Stomach (tissue), 19 donors: ENCODE measurements at places on chromosomes 16 and 17. TPM values are rescaled to one million over a fixed set of nuclear protein-coding genes. Genes with fewer than 3 reads are reported as not detected.

GCGR gene
- total RNA-seq, result not detected

SLC12A3 gene
- not detected for total RNA-seq

CRYBA1 gene
- total RNA-seq, result not detected

SDR42E2 gene
- not detected for total RNA-seq

KRT33A gene
- total RNA-seq, result not detected

C16orf54 gene
- total RNA-seq, result 0.37 TPM

FSCN2 gene
- total RNA-seq, result 21.7 TPM

TBX4 gene
- 0.73 TPM for total RNA-seq

CDRT15 gene
- total RNA-seq, result not detected

KCNG4 gene
- not detected for total RNA-seq

WNT3 gene
- total RNA-seq, result 0.55 TPM

FOXC2 gene
- total RNA-seq, result not detected

GRCh38 chr17:81249223-81250040 lies 10.3 kb downstream of the NDUFAF8 start:
- no peak for DNase-seq

GRCh38 chr16:21697032-21697431 lies 33.3 kb downstream of the OTOA start:
- DNase-seq, result no peak

DNA sequence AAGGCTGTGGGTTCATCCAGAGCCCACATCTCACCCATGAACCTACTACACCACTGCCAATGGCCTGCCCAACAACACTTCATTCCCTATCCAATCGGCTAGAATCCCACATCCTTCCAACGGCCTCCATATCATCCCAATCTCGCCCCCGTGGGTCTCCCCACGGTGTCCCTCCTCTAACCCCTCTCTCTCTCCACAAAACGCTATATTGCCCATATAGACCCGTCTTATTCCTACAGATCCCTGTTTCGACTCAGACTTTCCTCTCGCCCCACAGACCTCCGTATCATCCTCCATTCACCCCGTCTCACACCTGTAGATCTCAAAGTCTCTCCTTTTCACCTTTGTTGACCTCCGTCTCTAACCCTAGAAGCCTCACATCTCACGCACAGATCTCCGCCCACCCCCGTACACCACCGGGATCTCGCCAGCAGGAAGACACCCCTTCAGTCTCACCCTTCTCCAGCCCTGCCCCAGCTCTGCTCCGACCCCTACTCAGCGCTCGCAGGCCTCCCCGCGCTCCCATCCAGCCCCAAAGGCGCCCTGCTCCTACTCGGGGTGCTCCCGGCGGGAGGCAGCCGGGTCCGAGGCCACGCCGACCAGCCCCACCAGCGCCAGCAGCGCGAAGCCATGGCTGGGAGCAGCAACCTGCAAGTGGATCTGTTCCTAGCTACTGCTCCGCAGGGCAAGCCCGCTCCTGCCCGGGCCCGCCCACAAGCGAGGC lies at the start of gene FDXR:
Gene FDXR (minus strand): TSS at position 682 of the 724 bp plus-strand sequence. CDS start 50 bp downstream, at position 632.
- DNase-seq, result no peak

- no peak for DNase-seq
These were observed 34.5 kb downstream of the SLC39A11 start for GRCh38 chr17:73058022-73058421.

GRCh38 chr17:39640591-39641031 lies 3.7 kb downstream of the STARD3 start:
- DNase-seq, result no peak

GRCh38 chr17:77736721-77737120 lies 221.8 kb upstream of the TNRC6C start:
- no peak for DNase-seq

- DNase-seq, result peak; percentile 72
These were observed at the start of gene NECAB2 for GRCh38 chr16:83967838-83968305. Gene NECAB2, plus strand, starts transcription at chr16:83968244. Its CDS starts 405 bp downstream, at chr16:83968649.

- DNase-seq, result peak; percentile 56
These were observed at the start of gene ITGAL for GRCh38 chr16:30472328-30472942. Gene ITGAL, plus strand, starts transcription at chr16:30472742. Its CDS starts 96 bp downstream, at chr16:30472838.

- DNase-seq, result no peak
These were observed 5.1 kb downstream of the GDPD3 start for GRCh38 chr16:30108059-30108850.

GRCh38 chr17:61474934-61475333 lies 22.7 kb downstream of the TBX4 start:
- no peak for DNase-seq

DNA sequence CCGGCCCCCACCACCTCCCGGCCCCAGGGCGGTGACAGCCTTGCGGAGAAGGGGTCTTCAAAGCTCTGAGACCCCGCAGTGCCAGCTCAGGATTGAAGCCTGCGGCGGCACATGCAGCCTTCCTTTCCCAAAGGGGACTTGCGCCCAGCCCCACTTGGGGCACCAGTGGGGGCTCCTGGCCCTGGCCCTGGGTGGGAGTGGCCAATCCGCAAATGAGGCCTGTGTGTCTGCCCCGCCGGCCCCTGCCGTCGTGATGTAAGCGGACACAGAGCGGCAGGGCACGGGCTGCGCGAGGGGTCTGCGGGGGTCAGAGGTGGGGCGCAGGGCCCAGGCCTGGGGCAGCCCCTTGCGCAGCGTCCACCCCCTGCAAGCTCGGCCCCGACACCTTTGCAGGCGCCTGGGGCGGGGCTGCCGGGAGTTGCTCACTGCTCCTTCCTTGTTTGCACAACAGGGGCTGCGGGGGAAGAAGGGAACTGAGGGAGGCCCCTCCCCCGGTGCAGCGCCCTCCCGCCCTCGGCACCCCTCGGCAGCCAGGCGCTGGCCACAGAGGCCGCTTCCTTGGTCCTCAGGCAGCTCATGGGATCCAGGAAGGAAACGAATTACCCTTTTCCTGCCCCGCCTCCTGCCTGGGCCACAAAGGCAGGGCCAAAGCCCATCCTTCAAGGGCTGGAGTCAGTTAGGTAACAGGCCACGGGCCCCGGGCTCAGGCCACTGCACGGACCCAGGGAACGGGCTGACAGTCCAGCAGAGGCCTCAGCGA lies 2.9 kb downstream of the SLC16A3 start:
- DNase-seq, result peak; percentile 92
